ENCODE measurements at places on chromosomes 1 and 21.
A peak's percentile ranks its signal among the peaks of the same experiment; 100 is the strongest.

GRCh38 chr1:186239171-186239570, 135.9 kb downstream of the TPR start:
- no peak for DNase-seq

DNA sequence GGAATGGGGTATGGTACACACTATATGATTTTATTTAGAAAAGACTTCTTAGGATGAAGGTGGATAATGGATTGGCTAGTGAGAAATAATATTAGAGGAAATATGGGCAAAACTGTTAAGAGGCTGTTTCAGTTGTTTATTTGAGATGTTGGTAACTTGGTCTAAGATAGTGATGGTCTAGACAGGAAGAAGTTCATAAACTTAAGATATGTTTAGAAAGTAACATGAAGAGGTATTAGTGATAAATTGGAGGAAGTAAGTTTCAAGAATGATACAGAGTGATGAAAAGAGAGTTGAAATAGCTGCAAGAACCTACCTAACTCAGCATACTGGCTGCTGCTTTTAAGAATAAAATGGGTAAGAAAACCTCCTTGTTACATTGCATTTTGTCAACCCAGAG, 9.2 kb upstream of the PTPRC start:
- no peak for DNase-seq

GRCh38 chr21:40732253-40733023, 114.5 kb downstream of the DSCAM start:
- DNase-seq: no peak

DNA sequence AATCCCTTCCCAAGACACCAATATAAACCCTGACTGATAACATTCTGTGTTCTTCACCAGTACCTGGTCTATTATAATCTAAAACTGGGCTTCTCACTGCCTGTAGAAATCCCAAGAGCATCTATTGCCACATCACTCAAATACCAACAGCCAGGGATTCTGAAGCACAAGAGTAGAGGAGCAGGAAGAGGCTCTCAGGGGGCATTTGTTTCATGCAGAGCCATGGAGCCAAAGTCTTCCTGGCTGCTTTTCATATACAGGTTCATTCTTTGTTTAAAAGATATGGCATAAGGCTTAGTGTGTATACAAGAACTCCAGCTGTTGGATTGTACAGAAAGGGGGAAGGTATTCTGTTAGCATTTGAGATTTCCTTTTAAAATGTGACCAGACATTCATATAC, 38.2 kb upstream of the USH2A start:
- no peak for DNase-seq

DNA sequence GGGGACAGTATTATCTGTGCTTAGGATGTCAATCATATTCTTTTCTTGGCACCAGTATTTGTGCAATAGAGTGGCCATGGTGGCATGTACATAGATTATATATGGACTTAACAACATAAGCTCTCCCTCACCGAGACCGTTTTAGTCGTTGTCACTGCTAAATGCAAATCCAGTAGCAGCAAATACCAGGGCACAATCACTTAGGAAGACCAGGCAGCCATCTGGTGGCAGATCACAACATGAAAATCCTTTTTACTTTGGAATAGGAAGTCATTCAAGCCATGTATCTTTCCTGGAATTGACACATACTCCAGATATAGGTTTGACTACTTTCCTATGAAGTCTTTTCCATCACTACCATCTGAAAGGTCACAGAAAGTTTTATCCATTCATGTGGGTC, 53.2 kb upstream of the C1orf87 start:
- DNase-seq: no peak

DNA sequence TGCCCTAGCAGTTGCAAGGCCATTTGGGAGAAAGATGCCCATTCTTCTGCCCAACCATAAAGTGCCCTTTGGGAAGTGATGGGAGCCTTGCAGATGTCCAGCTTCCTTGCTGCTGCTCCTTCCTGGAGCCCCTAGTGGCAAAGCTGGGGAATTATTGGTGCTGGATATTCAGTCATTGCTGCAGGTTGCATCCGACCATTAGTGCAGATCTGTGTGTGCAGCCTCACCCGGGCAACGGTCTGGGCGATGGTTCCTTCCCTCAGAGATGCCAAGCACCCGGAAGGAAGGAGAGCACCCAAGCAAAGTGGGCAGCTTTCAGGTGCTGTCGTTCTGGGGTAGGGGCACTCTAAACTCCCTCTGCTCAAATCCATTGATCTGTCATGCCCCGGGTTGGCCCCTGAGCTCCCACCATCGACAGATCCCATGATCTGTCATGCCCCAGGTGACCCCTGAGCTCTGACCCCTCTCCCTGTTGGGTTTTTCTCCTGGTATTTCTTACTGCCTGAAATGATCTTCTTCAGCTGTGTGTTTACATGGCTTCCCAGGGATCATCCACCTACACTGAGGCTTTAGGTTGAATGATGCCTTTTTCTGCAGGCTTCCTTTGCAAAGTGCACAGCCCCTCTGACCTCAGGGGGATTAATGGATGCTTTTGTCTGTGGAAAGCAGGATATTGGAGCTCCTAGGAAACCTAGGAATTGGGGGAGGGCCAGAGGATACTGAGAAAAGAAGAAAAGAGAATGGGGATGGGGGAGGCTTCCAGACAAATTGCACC, 467.5 kb downstream of the PTPRU start:
- DNase-seq: no peak

DNA sequence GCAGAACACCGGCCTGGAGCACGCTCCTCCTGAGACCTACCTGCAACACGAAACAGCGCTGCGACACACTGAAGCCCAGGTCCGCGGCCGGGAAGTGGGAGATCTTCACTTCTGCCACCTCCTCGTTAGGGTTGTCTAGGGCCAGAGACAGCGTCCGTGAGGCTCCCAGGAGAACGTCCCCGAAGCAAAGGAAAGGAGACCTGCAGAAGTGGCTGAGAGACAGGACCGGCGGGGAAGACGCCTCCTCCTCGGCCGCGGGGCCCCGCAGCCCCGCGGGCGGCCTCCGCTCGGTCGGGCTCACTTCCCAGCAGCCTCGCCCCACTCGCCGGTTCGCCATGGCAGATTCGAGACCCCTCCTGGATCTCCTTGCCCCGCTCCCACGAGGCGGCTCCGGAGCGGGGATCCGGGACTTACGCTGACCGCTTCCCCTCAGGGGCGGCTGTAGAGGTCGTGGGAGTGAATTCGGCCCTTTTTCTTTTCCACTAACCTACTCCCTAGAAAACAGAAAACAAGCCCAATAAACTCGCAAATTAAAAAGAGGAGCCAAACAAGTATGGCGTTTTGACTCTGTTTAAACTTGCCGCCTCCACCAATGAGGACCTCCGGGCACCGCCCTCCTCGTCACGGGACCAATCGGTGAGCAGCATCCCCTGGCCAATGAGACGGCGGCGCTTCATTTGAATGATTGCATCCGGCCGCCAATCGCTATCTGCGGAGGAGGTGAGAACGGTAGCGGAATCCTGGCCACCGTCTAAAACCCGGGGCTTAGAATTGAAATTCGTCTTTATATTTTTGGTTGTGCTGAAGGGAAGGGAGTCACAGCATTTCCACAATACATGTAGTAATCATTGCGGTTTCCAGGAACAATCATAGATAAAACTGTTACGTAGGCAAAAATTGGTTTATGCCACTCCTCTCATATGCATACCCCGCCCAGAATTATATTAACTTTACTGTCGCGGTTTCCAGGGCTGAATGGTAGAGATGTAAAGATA, at the start of gene ASPM:
Gene ASPM, minus strand, starts transcription at position 569 of the 995 bp plus-strand sequence. Its CDS starts 232 bp downstream, at position 337.
- no peak for DNase-seq

- no peak for DNase-seq
Measured at GRCh38 chr1:184866586-184866985, 107.7 kb downstream of the NIBAN1 start.

DNA sequence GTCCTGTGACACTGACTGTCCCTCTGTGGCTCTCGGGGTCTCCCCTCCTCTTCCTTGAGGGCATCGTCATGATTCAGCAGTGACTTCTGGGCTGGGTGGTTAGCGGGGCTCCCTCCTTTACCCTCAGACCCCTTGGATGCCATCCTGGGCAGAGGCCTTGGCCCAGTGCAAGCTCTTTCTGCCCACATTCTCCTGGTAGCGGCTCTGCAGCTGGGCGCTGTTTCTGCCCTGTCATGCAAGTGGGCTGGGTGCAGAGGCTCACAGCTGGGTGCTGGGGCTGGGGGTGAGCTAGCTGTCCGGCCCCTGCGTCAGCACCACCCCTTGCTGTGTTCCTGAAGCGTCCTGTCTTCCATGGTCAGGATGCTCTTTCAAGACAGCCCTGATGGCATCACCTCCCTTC, 158.5 kb downstream of the PCBP3 start:
- DNase-seq: no peak

DNA sequence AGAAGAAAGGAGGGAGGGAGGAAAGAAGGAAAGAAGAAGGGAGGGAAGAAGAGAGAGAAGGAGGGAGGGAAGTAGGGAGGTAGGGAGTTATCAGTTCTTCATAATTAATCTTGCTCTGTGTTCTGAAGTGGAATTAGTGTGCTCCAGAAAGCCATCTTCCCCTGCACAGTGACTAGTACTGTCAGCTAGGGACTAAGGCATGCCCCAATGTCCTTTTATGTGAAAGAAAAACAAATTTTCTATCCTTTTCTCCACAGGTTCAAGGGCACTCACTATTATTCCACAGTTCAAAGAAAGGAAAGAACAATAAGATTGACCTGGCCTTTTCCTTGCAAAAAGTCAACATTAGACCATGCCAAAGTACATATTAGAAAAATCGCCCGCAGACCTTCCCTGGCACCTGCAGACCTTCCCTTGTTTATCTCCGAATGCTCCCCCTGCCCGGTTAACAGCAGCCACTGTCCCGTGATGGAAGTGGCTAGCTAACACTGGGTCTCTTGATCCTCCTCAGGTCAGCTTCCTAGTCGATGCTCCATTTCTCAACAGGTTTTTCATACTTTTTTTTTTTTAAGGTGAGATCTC, 107.2 kb upstream of the EDEM3 start:
- no peak for DNase-seq

GRCh38 chr1:33966346-33967141, 102.7 kb downstream of the HMGB4 start:
- DNase-seq: no peak

GRCh38 chr21:43361127-43361492, 65.8 kb downstream of the SIK1 start:
- no peak for DNase-seq

DNA sequence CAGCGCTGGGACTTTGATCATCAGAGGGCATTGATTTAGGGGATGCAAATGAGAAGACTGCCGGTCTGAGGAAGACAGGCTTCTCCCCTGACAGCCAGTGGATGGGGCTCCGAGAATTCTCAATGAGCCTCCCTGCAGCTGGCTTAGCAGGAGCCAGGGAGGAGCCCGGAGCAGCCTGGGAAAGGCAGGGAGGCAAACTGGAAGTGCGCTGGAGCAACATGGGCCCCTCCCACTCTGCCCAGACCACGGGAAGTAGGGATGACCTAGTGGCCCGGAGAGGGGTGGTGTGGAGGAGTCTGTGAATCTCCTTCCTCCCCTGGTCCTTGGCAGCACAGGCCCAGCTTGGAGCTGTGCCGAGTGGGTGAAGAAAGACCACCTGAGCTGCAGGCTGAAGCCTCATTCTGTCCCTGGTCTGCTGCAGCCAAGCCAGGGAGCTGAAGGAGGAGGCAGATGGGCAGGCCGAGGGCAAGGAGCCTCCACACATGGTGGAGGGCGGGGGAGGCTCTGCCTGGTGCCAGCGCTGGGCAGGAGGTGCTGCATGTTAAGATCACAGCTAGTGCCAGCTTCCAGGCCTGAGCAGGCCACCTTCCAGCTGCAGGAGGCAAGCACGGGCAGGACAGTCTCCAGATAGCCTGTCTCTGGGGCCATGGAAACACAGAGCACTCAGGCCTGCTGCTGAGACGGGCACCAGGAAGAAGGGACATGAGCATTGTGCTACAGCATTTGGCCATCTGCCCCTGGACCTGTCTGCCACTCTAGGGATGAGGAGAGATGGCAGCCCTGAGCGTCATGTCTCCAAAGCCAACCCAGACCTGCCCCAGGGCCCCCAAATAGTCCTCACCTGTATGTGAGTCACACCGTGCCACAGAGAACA, 12.2 kb upstream of the CLSTN1 start:
- DNase-seq: peak; percentile 90
